Stimulated activated CD4-positive, alpha-beta T cell treated with anti-CD3 and anti-CD28 coated beads, Interleukin-12 subunit alpha, Interleukin-12 subunit beta, amount 100 ng/mL, for 4 hours (primary cell): ENCODE measurements at places on chromosomes 13 and 19.

GRCh38 chr13:102033857-102034331 is 368.0 kb downstream of the FGF14 start:
- no peak for DNase-seq

GRCh38 chr19:49981603-49982593 is 20.9 kb upstream of the SIGLEC11 start:
- DNase-seq = no peak

DNA sequence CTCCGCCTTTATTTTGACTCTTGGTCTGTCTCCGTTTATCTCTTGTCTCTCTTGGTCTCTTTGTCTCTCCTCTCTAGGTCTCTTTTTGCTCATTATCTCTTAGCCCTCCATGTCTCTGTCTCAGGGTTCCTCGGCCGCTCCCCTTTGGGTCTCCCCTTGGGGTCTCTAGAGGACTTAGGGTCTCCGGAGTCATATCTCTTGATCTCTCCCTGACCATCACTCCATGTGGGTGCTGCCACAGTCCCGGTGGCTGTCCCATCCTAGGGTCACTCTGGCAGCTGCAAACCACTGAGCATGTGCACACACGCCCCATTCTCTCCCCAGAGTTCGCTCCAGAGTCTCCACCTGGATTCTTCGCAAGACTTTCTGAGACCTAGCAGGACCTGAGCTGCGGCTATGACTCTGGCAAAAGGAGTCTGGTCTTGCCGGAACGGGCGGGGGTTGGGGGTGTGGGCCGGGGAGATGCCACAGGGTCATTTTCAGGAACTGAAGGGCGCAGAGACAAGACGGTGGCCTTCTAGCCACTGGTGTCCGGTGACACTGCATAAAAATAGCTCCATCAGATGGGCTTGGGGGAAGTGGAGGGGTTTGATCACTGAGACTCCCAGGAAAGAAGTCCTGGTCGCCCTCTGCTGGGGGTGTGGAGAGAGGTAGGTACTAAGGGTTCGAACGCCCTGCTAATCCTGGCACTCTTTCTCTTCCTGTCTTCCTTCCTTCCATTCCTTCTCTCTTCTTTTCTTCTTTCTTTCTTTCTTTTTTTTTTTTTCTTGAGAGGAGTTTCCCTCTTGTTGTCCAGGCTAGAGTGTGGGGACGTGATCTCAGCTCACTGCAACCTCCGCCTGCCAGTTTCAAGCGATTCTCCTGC is 1.2 kb upstream of the KCNA7 start:
- no peak for DNase-seq

- DNase-seq = no peak
These were observed 51.1 kb downstream of the LMO7 start for GRCh38 chr13:75687150-75687763.

DNA sequence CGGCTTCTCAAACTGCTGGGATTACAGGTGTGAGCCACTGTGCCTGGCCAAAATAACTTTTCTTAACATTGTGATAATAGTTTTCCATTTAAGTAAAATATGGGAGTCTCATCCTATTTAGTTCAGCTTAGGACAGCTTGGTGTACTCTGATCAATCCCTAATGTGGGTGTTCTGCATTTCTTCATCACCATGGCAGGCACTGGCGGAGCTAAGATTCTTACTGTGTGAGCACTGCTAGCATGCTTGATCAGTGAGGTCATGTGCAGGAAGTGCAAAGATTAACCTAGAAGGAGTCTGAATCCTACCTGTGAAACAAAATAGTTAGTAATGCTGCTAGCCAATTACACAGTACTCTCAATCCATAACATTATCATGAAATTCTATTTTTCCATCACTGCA is 1684.2 kb upstream of the SLC10A2 start:
- DNase-seq = no peak
